ENCODE measurements at places on chromosomes 5 and 9.

DNA sequence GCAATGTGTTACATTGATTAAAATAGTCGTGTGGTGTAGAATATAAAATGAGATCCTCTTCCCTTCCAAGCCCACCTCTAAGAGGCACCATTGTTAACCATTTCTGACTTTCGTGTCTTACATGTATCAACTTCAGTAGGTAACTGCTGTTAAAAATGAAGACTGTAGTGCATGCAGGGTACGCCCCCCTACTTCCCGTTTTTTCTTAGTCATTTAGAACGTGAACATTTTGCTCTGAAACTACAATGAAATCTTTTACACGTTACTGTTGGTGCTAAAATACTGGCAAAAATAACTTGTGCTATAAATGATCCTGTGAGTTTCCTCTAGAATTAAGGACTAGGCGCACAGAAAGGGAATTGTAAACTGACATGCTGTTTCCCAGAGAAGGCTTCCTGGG lies 41.5 kb downstream of the WNK2 start:
- no peak for DNase-seq

- no peak for DNase-seq
These were observed 288.1 kb downstream of the TMEM167A start for GRCh38 chr5:82789095-82789494.

DNA sequence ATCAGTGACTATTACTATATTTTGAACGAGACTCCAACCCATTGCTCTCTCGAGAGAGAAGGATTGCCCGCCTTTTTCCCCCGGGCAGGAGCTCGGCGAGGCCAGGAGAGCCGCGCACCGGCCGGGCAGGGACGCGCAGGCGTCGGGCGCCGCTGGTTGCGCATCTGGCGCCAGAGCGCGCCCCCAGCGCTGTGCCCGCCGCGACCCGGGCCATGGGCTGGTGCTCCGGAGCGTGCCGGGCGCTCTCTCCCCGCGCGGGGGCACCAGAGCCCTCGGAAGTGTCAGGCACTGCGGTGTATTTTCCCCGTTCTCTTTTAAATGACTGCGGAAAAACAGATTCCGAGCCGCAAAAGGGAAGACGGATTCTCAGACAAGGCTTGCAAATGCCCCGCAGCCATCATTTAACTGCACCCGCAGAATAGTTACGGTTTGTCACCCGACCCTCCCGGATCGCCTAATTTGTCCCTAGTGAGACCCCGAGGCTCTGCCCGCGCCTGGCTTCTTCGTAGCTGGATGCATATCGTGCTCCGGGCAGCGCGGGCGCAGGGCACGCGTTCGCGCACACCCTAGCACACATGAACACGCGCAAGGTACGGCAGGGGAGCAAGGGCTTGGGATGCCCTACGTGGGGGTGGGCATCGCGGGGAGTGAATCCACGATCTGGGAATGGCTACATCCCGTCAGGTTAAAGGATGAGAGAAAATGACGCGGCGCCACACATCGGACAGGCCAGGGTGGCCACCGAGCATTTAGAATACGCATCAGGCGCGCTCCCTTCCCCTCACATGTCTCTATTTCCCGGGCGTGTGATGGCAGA lies 1.1 kb upstream of the NTRK2 start:
- DNase-seq = no peak

- DNase-seq = no peak
These were observed 7.0 kb downstream of the SQSTM1 start for GRCh38 chr5:179827680-179828079.

GRCh38 chr5:1093361-1093760 lies 18.5 kb downstream of the SLC12A7 start:
- no peak for DNase-seq

DNA sequence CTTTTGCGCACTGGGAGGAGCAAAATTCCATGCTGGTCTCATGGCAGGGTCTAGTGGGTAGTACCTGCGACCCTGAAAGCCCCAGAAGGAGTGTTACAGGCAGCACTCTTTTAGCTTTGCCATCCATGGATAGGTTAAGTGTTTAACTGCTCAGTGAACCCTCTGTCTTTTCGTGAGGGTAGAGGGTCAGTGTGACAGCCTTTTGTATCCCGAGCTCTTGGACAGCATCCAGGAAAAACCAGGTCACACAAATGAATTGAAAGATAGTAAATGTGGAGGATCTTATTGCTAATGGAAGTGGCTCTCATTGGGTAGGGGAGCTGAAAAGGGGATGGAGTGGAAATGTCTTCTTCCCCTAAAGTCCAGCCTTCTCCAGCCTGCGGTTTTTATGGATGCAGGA lies 57.8 kb upstream of the CCDC112 start:
- DNase-seq = no peak

- no peak for DNase-seq
These were observed 39.0 kb upstream of the DMXL1 start for GRCh38 chr5:119031905-119032304.

GRCh38 chr5:142074006-142074405 lies 34.6 kb upstream of the NDFIP1 start:
- no peak for DNase-seq

DNA sequence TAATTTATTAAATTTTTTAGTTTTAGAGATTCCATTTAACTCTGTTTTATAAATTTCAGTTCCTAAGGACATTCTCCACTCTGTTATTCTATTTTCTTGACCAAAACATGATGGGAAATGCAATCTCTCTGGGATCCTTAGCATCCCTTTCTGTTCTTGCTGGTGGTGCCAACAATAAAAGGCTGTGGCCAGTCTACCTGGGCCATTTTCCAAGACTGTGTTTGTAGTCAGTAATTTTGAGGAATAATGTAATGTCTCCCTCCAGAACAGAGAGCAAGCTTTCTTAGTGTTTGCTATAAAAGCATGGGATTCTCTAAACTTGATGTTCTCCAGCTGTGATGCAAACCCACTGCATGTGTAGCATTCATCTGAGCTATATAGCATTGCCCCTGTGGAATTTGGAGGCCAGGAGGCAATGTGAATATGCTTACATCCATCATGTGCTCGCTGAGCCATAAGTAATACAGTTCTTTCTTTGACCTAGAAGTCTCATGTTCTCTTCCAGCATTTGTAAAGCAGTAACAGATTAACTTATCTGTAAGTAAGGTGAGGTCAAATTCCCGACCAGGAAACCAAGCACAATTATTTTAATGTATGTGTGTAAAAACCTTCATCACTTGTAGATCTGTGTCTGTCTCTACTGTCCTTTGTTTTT lies 211.5 kb upstream of the TAS2R1 start:
- DNase-seq = no peak

DNA sequence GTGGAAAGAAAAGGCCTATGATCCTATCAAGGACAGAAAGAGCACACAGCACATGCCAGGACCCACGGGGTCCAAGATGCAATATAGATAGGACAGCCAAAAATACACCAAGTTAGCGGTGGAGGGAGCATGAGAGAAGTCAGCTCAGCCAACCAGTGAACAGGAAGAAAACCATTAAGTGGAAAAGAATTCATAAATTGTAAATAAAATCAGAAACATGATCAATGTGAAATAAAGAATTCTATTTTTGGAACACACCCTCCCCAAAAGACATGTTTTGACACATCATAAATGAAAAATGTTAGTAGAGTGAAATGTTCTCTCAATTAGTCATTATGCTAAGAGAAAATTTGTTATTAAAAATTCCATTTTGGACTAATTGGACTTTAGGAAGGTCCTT lies 35.6 kb downstream of the ATPSCKMT start:
- no peak for DNase-seq

DNA sequence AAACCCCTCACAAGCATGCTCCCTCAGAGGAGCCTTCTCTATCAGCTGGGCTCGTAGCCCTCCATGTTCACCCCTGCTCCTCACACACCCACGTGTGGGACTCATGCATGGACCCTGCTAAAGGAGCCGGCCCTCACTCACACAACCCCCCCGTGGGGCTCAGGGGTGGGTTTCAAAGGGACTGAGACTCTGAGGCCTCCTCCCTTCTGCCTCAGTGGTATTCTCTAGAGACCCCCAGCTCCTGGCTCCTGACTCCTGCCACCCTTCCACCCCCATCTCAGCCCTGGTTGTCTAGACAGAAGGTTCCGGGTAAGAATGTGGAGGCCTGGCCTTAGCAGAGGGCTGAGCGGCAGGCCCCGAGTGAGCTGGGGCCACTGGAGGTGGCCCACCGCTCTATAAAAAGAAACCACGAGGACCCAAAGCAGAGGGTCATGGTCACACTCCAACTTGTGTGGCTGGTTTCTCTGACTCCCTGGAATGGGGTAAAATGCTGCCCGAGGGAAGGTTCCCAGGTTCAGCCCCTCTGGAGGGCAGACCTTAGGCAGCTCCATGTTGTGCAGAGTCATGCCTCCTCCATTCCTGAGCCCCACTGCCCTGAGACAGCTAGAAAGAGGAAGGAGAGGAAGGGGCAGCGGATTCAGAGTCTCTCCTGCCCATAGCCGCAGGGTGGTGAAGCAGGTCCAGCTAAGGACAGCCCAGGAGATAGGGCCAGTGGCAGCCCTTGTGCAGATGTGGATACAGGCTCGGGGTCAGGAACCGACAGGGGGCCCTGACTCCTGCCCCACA lies 10.8 kb downstream of the SEPTIN8 start:
- DNase-seq = no peak

DNA sequence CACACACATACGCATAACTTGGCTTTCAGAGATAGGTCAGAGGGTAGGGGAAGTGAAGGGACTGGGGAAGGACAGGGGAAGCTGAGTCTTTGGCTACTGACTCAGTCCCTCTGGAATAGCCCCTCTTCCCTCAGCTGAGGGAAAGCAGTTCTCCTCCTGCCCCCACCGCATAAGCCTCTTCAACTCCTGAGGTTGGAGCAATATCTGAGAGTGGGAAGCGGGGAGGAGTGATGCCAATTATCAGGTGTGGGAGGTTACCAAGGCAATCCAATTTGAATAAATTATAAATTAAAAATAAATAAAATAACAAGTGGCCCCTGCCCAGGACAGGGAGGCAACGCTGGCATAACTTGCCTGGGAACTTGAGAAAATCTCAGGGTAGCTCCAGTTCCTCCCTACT lies 1.7 kb upstream of the STOML2 start:
- DNase-seq = no peak

DNA sequence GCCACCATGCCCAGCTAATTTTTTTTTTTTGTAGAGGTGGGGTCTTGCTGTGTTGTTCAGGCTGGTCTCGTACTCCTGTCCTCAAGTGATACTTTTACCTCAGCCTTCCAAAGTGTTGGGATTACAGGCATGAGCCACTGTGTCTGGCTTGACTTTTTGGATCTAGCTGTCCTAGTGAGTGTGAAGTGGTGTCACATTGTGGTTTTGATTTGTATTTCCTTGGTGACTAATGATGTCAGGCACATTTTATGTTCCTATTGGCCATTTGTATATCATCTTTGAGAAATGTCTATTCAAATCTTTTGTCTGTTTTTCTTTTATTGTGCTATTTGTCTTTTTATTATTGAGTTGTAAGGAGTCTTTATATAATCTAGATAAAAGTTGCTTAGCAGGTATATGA lies 53.5 kb upstream of the MCCC2 start:
- DNase-seq = no peak

All from stimulated activated CD8-positive, alpha-beta memory T cell treated with anti-CD3 and anti-CD28 coated beads, Interleukin-4, amount 100 ng/mL, for 4 hours (primary cell).